ENCODE measurements at places on chromosomes 7 and 10.

DNA sequence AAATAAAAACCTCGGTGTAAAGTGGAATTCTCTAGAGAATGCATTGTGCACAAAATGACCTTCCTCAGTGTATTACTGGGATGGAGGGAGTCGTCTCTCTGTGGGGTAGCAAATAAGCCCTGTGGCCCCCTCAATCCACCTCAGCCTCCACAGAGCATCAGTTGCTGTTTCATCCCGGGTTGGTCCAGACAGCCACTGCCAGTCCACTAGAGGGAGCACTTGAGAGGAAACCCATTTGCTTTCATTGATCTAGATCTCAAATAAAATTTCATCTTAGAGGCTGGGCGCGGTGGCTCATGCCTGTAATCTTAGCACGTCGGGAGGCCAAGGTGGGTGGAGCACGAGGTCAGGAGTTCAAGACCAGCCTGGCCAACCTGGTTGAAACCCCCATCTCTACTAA, 1128.7 kb downstream of the CNTNAP2 start:
- DNase-seq = no peak

DNA sequence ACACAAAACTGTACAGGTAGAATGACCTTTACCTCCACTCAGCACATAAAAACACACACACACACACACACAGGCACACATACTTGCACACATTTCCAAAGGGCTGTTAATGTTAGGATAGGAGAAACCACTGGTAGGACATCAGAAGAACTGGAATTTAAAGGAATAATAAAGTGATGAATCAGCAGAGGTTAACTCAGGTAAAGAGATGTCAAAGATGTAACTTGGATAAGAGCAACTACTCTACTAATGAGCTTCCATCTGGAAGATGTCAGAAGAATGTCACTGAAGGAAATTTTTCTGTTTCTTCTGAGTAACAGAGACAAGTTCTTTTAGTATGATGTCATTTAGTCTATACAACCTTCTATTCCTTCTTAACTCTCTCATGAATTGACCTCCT, 26.4 kb upstream of the GPR37 start:
- no peak for DNase-seq

DNA sequence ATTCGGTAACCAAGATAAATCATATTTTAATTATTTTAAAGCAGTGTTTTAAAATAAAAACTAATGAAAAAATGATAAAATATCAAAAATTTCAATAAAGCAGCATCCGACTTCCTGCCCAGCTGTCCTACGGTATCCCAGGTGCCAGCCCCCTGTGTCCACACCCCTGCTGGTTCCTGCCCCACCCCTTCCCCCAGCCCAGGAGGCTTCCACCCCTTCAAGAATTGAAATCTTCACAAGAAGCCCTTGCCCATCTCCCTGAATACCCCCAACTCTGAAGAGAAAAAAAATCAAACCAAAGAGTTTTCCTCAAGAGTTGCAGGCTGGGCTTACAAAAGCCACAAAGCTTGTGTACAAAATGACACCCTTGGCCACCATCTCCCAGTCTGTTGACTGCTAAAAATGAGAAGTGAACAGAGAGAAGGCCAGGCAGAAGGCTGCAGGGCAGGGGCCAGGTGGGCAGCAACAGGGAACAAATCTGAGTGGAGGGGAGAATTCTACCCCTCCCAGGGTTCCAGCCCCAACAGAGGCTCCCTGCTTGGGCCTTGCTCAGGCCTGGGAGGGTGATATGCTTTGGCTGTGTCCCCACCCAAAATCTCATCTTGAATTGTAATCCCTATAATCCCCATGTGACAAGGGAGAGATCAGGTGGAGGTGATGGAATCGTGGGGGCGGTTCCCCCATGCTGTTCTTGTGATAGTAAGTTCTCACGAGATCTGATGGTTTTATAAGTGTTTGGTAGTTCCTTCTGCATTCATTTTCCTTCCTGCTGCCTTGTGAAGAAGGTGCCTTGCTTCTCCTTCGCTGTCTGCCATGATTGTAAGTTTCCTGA, 14.5 kb downstream of the GPRIN2 start:
- DNase-seq = no peak

DNA sequence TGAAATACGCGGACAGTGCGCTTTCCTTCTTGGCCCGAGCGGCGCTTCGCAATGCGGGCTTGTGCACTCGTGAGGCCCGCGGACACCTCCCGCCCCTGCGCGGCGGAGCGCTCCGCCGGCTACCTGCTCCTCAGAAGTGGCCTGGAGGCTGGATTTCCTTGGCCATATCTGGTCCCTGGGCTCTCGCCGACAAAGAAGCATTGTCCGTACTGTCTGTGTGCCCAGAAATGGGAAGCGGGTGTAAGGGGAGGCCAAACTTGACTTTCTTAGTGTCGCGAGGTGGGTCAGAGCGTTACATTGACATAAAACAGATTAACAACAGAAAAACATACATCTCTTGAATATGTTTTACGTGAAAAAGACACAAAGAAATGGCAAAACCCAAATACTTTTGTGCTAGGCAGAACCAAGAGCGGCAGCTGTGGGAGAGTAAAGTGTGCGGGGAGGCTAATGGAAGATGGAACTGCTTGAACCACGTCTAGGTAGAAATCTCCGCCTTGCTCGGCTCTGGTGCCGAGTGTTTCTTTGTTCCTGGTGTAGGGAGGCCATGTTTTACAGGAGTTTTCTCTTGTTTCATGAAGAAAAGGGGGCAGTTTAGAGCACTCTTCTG, 1.4 kb downstream of the LANCL2 start:
- DNase-seq = no peak

DNA sequence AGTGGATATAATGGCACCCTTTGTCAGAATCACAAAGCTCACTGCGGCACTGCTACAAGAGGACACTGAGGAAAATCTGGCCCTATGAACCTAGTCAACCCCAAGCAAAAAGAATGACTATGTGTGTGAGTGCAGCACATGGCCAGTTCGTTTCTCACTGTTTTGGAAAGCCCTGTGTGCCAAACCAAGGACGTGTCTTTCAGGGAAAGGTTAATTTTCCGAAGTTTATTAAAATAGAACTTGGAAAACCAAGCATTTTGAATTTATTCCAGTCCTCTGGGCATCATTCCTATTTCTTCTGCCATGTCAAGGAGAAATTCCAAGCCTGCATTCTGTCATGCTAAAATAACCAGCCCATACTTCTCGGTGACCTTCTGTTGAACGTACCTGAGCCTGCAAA, 471.8 kb downstream of the PLXDC2 start:
- DNase-seq = no peak

- no peak for DNase-seq
These were observed 179.9 kb upstream of the KLF14 start for GRCh38 chr7:130913639-130914553.

GRCh38 chr7:116762971-116763370, 91.0 kb downstream of the MET start:
- no peak for DNase-seq

DNA sequence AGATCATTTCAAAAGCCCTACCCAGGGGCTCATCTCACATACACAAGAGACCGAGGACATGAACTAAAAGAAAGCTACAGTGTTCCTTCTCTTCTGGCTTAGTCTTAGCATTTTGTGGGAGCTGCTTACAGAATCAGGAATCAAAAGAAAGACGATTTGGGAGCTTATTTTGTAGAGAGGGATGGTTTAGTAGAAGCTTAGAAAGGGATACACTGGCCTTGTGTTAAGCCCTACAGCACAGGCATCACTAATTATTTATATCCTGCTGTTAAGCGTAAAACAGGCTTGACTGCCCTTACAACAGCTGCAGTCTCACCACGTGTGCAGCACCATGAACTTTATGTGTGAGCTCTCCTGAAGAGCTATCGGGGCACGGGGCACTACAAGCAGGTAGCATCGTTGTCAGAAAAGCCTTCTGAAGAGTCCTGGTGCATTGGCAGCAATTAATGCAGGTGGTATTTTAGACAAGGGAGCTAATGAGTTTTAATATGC, 798.3 kb downstream of the NXPH1 start:
- no peak for DNase-seq

- no peak for DNase-seq
These were observed 117.3 kb upstream of the TEX47 start for GRCh38 chr7:88912852-88913251.

DNA sequence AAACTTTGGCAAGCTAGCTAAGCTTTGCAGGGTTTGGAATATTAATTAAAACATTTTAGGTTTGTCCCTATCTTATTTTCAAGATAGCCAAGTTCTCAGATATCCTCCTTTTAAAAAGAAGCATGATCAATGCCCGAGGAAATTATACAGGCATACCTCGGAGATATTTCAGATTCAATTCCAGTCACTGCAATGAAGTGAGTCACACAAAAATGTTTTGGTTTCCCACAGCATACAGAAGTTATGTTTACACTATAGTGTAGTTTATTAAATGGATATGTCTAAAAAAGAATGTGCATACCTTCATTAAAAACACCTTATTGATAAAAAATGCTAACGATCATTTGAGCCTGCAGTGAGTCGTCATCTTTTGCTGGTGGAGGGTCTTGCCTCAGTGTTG, 382.9 kb upstream of the NPVF start:
- no peak for DNase-seq

GRCh38 chr10:132375795-132376297, 21.2 kb upstream of the PWWP2B start:
- no peak for DNase-seq

- DNase-seq = no peak
These were observed 31.1 kb downstream of the TAX1BP1 start for GRCh38 chr7:27771111-27771510.

- no peak for DNase-seq
These were observed 16.4 kb downstream of the ITGA8 start for GRCh38 chr10:15703151-15703880.
